Activated CD8-positive, alpha-beta memory T cell treated with anti-CD3 and anti-CD28 coated beads for 4 hours (primary cell): ENCODE measurements at places on chromosomes 2 and 18.

- no peak for DNase-seq
These were observed 593.6 kb downstream of the TMX3 start for GRCh38 chr18:68121308-68121707.

DNA sequence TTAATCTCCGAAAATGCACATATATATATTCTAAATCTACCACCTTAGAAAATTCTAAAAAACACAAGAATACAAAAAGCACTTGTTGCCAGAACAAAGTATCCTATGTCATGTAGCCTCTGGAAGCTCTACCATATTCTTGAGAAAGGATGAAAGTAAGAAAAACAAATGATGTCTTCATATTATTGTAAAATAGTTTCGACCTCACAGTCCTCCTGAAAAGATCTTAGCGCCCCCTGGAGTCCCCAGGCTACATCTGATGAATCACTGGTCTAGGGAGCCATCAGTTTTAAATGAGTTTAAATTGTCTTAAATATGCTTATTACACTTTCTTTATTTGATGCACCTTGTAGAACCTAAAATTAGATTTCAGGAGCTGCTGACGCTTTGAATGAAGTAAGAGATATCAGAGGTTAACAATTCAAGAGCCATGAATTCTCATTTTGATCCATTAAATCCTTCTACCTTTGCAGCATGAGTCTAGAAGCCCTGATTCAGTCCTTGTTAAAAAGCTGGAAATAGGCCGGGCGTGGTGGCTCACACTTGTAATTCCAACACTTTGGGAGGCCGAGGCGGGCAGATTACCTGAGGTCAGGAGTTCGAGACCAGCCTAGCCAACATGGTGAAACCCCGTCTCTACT lies 138.8 kb downstream of the MCFD2 start:
- no peak for DNase-seq

DNA sequence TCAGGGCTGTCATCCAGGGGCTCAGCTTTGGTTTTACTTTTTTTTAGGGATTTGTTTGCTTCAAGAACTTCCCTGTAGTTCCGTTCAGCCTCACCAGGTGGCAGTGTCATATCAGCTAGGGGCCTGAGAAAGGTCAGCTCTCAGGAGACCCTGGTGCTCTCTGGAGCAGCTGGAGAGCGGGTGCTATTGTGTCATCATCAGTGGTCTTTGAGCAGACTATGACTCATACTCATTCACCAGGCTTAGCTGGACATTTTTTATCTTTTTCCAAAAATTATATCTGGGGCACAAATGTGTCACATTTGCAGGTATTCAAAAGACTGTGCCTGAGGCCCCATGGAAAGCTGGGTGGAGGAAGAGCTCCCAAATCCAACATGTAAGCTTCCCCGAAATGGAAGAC lies 24.4 kb downstream of the ZNF892 start:
- DNase-seq, result no peak

GRCh38 chr2:150994076-150994475 lies 267.6 kb downstream of the RBM43 start:
- no peak for DNase-seq

DNA sequence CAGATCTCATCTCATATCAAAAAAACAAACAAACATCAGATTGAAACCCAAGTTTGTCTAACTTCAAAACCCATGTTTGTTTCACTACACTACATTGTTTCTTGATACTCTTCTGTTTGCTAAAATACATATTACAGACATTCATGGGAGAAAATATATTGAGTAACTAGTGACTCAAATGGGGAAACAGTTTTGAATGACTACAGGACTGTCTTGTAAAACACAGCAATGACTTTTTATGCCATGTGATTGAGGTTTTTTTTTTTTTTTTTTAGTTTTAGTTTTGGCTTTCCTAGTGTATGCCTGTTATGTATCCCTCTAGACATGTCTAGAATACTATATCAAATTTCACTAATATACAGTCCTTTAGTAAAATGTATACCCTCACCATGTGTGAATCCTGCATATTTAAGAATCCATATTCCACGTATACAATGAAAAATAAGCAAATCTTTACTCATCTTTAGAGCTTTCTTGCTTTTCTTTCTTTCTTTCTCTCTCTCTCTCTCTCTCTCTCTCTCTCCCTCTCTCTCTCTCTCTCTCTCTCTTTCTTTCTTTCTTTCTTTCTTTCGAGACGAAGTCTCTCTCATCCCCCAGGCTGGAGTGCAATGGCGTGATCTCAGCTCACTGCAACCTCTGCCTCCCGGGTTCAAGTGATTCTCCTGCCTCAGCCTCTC lies 46.6 kb upstream of the SERTAD2 start:
- DNase-seq, result no peak
